ENCODE measurements at places on chromosomes 6 and 20.

DNA sequence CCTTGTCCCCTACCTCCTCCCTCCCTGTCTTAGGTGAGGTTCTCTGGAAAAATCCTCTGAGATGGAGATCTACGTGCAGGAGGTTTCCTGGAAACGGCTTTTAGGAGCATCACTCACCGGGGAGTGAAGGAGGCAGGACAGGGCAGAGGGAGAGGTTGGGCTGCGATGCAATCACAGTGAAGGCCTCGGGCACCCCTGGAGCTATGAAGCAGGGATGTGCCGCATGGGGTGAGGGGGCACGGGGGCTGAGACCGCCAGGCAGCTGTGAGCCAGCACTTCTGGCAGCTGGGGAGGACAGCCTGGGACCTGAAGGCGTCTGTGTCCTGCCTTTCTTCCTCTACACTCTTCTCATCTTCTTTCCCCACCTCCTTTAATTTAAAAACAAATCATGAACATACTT lies 12.9 kb upstream of the GLP1R start:
- no peak for DNase-seq

GRCh38 chr20:32231847-32232246 lies 24.2 kb downstream of the POFUT1 start:
- DNase-seq, result no peak

DNA sequence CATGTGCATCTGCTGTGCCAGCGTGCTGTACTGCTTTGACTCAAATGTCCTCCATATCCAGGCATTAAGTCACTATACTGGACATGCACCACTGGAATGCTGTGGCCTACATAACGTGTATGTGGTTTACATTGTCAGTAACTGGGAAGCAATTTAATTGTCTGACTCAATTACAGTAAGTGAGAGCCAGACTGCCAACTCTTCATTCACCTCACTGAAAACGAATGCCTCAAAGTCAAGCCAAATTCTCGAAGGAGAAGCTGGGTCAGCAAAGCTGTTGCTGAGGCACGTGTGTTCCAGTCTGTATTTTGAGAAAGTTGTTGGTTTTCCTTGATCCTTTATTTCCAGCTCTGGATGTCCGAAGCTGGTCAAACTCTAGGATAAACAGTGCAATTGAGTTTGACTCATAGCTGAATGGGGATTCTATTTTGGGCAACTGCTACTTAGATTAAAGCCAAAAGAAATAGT lies 534.3 kb downstream of the COL12A1 start:
- no peak for DNase-seq

DNA sequence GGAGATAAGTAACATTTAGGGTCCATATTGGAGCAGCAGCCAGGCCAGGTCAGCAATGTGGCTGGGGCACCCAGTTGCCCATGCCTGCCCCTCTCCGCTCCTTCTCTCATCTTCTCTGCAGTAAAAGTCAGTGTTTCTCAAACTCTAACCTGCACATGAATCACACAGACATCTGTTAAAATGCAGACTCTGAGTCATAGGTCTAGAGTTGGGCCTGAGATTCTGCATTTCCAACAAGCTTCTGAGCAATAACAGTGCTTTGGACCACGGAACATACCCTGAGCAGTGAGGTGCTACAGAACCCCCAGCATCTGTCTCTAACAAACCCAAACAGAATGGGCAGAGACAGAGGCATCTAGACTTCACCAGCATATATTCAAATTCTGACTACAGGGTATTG lies 10.1 kb downstream of the PHF10 start:
- DNase-seq, result no peak

DNA sequence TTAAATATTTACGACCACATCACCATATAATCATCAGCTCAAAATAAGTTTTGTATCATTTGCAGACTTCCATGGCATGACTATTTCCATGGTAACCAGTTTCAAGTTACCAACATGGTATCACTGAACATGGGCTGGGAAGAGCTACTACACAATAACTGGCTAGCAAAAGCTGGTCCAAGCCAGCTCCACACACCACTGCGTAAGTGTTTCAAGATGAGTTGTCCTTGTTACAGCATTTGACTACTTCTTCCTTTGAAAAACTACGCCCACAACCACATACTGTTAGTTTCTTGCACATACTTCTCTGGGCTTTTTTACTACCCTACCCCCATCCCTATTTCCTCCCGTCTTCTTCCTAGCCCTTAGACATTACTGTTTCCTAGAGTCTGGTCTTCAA lies 8.5 kb downstream of the CD164 start:
- DNase-seq, result no peak

Measured in H9 (cell line).